ENCODE measurements at places on chromosomes 6 and 20.

GRCh38 chr6:168388641-168389633 is 52.0 kb upstream of the SMOC2 start:
- DNase-seq = no peak

DNA sequence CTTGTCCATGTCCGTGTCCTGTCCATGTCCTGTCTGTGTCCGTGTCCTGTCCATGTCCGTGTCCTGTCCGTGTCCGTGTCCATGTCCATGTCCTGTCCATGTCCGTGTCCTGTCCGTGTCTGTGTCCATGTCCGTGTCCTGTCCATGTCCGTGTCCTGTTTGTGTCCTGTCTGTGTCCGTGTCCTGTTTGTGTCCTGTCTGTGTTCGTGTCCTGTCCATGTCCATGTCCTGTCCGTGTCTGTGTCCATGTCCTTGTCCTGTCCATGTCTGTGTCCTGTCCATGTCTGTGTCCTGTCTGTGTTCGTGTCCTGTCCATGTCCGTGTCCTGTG is 55.0 kb upstream of the BHLHE23 start:
- no peak for DNase-seq

DNA sequence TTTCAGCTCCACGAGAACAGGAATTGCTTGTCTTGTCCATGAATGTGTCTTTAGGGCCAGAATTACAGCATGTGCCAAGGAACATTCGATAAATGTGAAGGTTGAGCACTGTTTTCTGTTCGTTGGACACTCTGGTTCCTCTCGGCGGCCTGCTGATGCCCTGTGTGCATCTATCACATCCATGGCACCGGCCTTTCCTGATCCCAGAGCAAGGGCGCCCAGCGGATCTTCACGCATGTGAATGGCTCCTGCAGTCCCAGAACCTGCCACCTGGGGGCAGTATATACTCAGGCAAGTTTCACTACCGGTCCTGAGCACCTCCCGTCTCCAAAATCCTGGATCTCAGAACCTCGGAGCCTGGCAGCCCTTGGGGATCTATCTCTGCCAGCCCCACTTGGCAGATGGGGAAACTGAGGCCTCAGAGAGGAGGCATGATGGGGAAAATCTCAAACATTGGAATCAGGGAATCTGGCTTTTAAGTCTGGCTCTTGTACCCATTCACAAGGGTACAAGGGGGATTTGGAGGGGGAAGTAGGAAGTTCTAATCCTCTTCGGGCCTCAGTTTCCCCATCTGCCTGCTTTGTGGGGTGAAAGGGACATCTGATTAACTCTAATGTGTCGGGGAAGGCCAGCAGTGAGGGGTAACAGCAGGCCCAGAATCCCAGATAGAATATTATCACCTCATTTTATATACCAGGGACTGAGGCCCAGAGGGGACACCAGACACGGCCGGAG is 4.3 kb upstream of the CEBPB start:
- peak; percentile 87 for DNase-seq

GRCh38 chr6:6920987-6921313 is 186.8 kb upstream of the RREB1 start:
- no peak for DNase-seq

GRCh38 chr6:125154761-125155135 is 1.2 kb downstream of the TPD52L1 start:
- DNase-seq = peak; percentile 21

DNA sequence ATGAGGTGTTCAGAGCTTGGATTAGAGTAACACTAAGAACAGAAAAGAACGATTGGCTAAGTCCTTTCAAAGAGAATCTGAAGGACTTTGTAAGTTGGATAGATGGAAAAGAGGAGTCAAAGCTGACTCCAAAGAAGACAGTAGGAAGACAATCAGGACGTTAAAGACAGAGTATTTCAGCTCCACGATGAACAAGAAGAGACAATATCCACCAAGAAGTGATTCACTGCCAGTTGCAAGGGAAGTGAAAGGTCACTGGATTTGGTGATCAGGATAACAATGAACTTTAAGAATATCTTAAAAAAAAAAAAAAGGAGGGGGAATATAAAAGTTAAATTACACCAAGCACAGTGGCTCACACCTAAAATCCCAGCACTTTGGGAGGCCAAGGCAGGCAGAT is 17.9 kb downstream of the REPS1 start:
- no peak for DNase-seq

DNA sequence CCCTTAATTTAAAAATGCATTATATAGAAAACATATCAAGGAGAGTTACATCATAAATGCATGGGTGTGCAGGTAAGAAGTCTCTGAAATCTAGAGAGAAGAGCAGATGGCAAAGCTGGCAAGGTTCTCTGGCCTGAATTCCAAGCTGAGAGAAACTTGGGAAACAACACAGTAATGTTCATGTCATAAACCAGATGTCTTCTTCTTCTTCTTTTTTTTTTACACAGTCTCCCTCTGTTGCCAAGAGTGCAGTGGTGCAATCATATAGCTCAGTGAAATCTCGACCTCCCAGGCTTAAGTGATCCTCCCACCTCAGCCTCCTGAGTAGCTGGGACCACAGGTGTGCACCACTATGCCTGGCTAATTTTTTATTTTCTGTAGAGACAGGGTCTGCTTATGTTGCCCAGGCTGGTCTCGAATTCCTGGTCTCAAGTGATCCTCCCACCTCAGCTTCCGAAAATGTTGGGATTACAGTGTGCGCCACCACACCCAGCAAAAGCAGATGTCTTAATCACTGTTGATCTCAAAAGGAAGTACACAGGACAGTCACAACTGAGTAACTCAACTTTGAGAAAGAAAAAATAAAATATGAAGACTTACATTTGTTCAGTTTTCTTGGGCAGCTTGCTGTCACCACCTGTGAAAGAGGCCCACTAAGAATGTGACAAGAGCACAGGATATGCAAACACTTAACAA is 77.3 kb downstream of the DNAAF9 start:
- DNase-seq = no peak

DNA sequence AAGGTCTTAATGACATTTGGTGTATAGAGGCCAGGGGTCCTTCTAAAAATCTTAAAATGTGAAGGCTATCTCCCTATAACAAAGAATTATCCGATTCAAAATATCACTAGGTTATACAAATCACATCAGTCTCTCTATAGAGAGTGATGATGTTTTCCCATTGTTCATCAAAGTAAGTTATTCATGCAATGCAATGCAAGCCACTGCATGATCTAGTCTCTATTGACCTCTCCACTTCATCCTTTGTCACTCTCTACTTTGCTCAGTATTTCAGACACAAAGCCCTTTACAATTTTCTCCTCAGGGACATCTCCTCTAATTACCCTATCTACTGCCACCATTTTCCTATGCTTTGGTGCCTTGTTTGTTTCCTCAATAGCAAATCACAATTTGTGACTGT is 628.0 kb downstream of the HTR1B start:
- peak; percentile 20 for DNase-seq

GRCh38 chr20:22446613-22447446 is 137.5 kb downstream of the FOXA2 start:
- no peak for DNase-seq

Measured in neuronal stem cell (in vitro differentiated cells).